Epithelial cell of umbilical artery (primary cell): ENCODE measurements at places on chromosomes 7 and 10. TPM values are rescaled to one million over a fixed set of nuclear protein-coding genes. Genes with fewer than 3 reads are reported as not detected.

Gene CWF19L1
- total RNA-seq = 41.3 and 43.0 TPM in 2 replicates

Gene WAPL
- total RNA-seq = 45.1 and 52.3 TPM in 2 replicates

Gene SLC26A5
- not detected in 2 replicates for total RNA-seq

Gene C10orf143
- 0.65 and 0.91 TPM in 2 replicates for total RNA-seq

Gene SAP25
- not detected in 2 replicates for total RNA-seq
